ENCODE measurements at places on chromosomes 3 and 15. TPM values are rescaled to one million over a fixed set of nuclear protein-coding genes. Genes with fewer than 3 reads are reported as not detected.

The ADIPOQ gene
- total RNA-seq: not detected

GRCh38 chr3:115685097-115685496 lies 61.8 kb downstream of the GAP43 start:
- H3K27me3 ChIP-seq: no peaks in the 10 kb centered on the region
- no peaks in the 10 kb centered on the region for H3K36me3 ChIP-seq
- DNase-seq: no peak

- H3K27me3 ChIP-seq: no peaks in the 10 kb centered on the region
Observed at GRCh38 chr3:169390271-169390670, 273.2 kb downstream of the MECOM start.

GRCh38 chr3:16053794-16054193 lies 120.7 kb upstream of the GALNT15 start:
- H3K4me1 ChIP-seq: no peaks in the 10 kb centered on the region
- H3K36me3 ChIP-seq: no peaks in the 10 kb centered on the region
- no peak for DNase-seq
- H3K27ac ChIP-seq: no peak overlapping the region
- no peak overlapping the region for H3K4me3 ChIP-seq

DNA sequence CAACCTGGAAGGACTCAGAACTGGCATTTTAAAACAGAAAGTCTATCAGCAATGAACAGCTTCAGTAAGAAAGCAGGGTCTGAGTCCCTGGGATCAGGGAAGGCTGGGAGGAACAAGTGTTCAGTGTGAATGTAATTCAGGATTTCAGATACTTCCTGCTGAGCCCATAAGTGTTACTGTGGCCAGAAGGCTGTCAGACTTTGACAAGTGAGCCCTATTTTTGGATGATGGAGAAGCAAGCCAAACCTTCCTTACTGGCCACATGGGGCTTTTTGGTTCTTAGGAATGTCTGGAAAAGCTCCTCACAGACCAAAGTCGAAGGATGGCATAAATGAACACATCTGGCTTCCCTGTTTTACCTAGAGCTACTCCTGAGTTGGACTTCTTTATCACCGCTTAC lies 157.2 kb downstream of the BBX start:
- H3K27me3 ChIP-seq: no peaks in the 10 kb centered on the region
- DNase-seq: no peak
- no peak overlapping the region for H3K27ac ChIP-seq
